ENCODE measurements at places on chromosomes 16 and 17.

DNA sequence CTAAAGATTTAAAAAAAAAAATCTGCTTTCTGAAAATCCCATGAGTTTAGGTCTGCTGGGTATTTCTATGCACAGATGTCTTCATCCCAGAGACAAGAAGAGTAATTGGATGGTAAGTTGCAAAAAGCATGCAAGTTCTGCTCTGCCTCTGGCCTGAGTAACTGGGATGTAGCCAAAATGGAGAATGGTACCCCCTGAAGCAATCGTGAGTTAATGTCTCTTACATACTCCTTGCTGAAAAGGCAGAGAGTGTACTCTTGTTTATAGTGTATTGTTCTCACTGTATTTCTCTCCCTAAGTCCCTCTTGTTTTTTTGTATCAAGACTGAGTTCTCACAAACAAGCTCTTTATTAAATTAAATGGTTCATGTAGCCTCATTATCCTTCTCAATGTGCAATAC lies 259.0 kb downstream of the IRX3 start:
- no peak for DNase-seq

DNA sequence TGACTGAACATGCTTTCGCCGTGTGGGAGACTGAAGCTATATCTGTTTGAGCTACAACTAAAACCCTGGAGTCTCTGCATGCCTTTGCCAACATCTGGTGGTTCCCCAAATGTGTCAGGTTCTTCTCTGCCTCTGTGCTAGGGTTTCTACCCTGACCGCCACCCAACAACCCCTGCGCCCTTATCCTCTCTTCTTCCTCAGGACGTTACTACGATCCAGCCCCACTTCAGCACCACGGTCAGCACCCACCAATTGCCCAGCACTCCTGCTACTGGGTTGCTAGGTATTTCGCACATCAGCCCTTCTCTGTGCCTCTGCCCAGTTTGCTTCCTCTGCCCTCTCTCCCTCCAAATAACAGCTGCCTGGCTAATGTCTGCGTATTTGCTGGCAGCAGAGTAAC lies 106.3 kb upstream of the HSBP1 start:
- DNase-seq = no peak

DNA sequence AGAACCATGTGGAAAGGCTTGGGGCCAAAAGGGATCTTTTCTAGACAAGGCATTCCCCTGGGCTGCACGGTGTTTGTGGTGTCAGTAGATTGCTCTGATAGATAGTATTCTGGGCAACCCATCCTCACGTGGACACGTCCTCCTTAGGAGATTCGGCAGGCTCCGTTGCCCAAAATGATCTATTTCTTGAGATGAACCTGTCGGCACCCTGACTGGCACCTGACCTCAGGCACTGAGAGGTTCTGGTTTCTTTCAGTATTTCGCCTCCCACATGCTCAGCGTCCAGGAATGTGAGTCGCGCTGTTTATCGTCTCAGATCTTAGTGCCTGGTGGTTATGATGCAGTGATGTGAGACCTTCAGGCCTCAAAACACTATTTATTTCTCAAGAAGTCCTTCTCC lies 89.7 kb downstream of the MARCHF10 start:
- no peak for DNase-seq

DNA sequence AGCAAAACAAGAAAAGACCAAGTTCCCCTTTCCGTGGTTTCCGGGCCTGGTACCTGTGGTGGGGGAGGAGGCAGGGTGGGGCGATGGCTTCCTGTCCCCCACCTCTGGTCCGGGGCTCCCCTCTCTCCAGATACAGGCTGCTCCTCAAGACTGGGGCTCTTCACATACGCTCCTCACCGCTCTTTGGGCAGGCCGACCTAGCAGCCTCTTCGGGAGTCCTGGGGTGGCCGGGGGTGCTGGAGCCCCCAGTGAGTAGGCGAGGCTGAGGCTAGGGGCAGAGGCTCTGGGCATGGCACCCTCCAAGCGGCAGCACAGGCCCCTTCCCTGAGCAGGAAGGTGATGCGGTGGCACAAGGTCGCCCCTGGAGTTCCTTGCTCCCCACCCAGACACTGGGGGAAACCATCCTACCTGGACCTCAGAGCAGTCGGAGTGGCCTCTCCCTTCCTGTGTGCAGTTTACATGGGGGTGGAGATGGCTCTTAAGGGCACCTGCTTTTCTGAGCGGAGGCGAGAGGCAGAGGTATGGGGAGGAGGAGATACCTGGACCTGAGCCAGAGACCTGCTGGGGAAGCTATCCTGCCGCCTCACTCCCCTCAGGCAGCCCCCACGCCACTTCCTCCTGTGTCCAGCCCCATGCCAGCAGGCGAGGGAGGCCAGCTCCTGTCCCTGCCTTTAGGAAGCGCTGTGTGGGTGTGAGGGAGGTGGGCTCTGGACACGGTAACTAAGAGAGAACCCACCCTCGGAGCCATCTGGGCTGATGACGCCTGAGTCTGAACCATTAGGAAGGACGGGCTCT lies 891 bp downstream of the CORO1A start:
- DNase-seq = peak; percentile 49

DNA sequence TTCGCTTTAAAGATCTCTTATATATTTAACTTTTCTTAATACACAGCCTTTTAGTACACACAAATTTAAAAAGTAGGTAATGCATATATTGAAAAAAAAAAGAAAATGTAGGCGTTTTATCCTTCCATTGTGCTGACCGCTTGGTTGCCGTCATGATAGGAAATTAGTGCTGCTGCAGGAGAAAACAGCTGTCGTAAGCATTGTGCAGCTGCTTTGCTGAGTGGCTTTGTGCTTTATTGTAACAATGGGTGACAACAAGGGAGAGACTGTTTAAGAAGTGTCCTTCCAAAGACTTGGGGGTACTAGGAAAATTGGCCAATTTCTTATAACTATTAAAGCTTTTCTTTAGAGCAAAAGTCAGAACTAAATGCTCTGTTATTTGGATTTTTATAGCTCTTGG lies 5.0 kb downstream of the HERPUD1 start:
- DNase-seq = no peak

GRCh38 chr17:57746221-57746620 lies 1.1 kb upstream of the CCDC182 start:
- no peak for DNase-seq

GRCh38 chr16:85269165-85269564 lies 156.9 kb upstream of the CIBAR2 start:
- no peak for DNase-seq

- DNase-seq = peak; percentile 19
These were observed 567 bp downstream of the TMEM97 start for GRCh38 chr17:28319598-28319935.

DNA sequence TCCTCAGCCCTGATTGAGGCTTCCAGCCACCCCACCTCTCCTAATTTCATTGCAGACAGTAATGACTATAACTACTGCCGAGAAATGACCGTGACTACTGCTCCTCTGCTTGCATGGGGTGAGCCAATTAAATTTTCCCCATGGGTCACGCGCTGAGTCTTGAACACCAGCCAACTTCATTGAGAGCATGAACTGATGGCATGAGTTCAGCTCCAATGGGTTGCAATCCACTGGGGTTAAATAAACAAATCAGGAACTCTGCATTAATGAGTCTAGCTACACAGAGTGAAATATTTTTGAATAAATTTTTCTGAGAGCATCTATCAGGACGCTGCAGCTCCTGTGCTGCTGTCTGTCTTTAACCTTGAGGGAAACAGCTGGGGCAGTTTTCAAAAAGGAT lies 61.6 kb upstream of the CLEC3A start:
- DNase-seq = no peak

DNA sequence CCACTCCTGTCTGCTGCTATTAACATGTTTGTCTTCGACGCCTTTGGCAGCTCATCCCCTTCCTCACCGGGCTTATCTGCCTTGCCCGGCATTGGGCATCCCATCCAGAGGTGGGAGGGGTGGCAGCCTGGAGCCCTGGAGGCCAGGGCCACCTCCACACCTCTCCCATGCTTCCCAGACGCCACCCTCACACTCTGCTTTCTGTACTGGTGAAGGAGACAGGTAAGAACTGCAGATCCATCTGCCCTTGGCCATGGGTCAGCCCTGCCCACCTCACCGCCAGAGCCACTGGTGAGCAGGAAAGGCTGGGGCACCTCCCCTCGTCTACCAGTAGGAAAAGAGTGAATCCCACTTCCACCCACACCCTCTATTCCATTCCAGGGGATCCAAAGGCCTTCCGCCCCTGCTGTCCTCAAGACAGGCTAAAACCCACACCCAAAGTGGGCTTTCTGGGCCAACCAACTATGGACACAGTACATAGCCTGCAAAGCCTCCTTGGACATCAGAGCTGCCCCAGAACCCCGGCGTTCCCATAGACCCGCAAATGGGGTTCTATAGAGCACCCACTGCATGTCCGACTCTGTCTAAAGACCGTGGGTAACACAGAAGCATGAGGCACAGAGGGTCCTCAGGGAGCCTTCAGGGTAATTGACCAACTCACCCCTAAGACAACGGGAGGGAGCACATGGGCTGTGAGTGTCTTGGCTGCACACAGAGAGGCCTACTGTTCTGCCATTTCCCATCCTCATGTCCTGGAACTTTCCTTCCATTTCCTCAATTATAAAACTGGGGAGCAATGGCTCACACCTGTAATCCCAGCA lies 23.4 kb upstream of the RBFOX3 start:
- no peak for DNase-seq

GRCh38 chr17:45639297-45639849 lies 144.7 kb upstream of the CRHR1 start:
- no peak for DNase-seq

- DNase-seq = no peak
These were observed 1.0 kb downstream of the FOXJ1 start for GRCh38 chr17:76139801-76140660.

DNA sequence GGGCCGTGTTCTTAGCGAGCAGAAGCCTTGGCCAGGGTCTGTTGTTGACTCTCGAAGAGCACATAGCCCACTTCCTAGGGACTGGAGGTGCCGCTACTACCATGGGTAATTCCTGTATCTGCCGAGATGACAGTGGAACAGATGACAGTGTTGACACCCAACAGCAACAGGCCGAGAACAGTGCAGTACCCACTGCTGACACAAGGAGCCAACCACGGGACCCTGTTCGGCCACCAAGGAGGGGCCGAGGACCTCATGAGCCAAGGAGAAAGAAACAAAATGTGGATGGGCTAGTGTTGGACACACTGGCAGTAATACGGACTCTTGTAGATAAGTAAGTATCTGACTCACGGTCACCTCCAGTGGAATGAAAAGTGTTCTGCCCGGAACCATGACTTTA lies 18.5 kb downstream of the RSPRY1 start:
- no peak for DNase-seq

DNA sequence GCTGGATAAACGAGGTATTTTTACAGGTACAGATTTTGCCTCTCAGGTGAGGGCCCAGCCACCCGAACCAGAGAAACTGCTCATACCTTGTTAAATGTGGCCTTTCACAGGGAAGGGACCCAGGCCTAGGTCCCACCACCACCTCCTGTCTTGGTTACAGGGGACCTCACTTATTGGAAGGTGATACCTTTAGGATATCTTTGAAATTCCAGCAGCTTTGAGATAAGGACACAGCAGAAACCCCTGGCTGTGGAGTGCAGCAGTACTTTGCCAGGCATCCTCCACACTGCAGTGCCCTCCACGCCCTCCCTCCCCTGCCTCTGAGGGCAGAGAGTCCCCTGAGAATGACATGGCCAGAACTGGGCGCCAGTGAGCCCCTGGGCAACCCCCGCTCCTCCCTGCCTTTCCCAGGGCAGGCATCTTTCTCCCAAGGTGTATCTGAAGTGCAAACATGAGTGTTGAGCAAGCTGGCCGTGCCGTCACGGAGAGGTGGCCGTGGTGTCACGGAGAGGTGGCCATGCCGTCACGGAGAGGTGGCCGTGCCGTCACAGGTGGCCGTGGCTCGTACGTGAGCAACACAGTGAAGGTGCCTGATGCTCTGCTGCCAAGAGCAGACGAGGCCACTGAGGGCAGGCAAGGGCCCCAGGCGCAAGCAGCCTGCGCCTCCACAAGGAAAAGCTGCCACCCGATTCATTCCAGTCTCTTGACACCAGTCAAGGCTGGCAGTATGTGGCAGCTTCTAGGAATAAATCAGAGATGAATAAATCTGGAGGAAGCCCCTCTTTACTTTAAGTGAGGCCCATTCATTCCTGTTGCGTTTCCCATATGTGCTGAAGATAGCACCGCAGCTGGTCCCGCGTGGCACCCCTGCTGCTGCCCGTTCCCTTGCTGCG lies 134.5 kb upstream of the CHMP6 start:
- DNase-seq = no peak

DNA sequence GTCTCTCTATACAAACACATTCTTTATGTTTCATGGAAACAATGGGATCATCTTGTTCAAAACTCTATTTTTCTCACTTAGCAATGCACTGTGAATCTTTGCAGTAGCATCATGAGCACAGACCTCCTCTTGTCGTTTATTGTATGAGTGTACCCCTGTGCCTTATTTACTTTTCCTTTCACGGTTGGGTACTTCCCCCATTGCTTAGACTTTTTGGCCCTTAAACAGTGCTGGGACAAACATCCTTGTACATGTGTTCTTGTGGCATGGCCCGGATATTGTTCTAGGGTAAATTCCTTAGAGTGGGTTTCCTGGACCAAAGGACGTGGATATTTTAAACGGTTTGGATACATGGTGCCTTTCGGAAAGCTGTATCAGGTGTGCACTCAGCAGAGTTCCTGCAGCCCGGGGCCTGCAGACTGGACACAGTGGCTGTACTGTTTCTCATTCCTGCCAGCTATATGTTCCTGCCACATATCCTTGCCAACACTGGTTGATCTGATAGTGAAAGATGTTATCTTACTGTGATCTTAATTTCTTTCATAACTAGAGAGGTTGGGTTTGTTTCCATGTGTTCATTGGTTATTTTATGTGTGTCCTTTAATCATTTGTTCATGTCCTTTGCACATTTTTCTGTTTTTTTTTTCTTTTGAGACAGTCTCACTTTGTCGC lies 111.1 kb downstream of the OR1D5 start:
- DNase-seq = no peak

GRCh38 chr16:48101069-48101674 lies 54.6 kb downstream of the ABCC12 start:
- DNase-seq = no peak

DNA sequence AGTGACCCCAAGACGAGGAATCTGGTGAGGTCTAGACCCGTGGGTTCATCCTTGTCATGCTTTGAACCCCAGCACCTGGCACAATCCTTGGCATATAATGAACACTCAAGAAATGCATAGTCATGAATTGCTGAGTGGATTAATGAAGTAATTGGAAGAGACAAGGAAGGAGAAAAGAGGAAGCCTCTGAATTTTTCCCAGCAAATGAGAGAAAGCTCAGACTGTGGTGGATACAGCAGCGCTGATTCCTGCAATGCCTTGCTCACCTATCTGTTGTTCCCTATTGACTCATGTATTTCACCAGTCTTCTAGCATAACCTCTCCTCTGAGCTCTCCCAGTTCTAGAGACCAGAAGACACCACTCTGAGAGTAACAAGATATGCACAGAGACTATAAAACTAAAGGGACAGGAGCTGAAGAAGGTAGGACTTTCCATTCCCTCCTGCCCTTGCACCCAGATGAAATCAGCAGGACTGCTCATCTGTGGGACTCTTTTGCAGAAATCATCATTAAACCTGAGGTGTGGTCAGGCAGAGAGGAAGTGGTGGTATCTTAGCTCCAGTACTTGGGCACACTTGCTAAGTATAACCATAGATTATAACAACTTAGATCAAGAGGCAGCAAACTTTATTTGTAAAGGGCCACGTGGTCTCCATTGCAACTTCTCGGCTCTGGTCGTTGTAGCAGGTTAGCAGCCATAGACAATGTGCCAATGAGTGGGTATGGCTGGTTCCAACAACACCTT lies 102.8 kb downstream of the MAF start:
- DNase-seq = no peak

All from cerebellar cortex (tissue), 1 donor.